ENCODE measurements at places on chromosomes 1 and 21.

DNA sequence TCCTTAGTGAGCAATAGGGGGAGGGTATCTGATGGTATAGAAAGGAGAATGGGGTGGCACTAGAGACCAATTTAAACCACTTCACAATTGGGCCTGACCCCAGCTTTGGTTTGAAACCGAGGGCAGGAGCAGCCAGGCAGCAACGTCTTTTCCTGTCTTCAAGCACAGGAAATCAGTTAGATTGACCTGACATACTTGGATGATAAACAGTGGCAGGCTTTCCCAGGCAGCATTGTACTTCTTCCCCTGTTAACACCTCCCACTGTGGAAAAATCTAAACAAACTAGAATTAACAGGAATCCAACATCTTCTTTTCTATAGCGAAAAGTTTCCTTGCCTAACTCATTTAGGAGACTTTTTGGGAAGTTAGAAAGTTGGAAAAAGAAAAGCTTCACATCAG is 40.6 kb downstream of the SELL start:
- no peak for DNase-seq

DNA sequence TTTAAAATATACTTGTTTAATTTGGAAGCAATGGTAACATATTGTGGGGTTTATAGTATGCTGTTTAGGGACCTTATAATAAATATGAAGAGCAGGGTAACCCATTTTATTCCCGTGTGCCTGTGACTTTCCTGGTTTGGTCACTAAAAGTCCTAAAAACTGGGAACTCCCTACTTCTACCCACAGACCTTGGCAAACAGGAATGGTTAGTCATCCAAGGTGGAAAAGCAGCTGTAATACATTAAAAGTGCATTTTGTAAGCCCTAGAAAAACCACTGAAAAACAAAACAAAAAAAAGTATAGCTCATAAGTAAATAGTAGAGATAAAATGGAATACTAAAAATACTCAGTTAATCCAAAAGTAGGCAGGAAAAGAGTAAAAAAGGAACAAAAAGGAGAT is 538.9 kb downstream of the LMO4 start:
- DNase-seq, result no peak

DNA sequence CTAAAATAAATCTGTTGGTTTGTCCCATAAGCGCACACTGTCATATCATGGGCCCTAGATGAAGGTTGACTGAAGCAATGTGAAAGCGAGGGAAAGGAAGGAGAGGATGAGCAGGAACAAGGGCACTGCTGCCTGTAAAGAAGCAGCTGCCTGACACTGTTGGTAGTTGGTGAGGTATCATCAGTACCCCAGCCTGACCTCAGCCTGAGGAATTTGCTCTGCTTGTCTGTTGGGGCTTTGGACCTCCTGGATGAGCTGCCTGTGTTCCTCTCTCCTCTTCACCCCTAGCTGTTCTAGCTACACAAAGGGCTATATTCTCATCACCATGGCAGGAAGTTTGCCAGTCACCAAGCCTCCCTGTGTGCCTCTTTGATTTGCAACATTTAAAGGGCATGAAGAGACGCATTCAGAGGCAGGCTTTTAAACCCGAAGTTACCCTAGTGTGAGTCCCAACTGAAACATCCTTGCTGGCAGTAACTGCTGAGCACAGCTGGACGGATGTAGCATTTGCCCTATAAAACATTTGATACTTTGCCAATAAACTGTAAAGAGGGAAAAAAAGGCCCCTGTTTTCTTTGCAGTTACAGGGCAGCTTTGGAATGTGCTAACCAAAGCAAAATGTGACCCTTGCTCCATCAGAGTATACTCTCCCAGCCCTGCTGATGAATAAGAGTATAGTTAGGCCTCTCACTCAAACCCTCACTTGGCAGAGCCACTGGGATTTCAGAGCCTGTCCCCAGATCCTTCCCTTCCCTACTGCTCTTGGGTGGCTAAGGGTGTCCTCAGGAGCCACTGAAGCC is 22.2 kb upstream of the SPATA6 start:
- DNase-seq, result no peak

- DNase-seq, result peak; percentile 34
These were observed 860 bp downstream of the TMEM63A start for GRCh38 chr1:225881081-225881958.

DNA sequence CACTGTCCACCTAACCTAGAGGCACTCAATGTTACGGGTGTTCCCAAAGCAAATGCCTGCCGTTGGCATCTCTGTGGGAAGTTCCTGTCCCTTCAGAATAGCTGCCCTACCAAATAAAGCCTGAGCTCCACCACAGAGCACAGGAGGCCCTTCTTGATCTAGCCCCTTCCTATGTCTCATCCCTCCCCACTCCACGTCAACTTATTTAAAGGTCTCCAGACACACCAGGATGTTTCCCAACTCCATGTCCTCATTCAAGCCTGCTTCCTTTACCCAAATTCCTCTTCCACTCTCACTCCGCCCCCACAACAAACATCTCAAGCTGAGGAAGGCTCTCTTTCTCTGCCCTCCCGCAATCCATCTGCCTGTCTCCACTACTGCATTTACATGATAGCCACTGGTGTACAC is 87.7 kb downstream of the TGFBR3 start:
- no peak for DNase-seq

GRCh38 chr1:184595596-184595995 is 159.1 kb downstream of the EDEM3 start:
- DNase-seq, result no peak

DNA sequence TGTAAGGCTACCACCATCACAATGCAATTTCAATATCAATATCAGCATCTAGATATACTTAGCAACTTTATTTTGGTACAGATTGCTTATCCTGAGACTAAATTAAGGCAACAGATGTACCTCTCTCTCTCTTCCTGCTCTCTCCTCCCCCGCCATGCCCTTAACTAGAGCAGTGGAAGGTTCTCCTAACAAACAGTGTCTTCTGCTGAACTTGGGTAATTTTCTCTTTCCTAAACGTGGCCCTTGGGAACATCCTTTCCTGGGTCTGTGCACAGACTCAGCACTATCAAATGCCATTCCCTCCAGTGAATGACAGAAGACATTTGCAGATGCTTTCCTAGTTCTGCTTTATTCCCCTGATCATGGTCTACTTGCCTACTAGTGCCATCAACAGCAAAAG is 85.6 kb upstream of the TTC39A start:
- DNase-seq, result no peak
